HCT116 (cell line): ENCODE measurements at places on chromosomes 5 and 9. TPM values are rescaled to one million over a fixed set of nuclear protein-coding genes. Genes with fewer than 3 reads are reported as not detected.

The KCNN2 gene
- total RNA-seq: not detected

The PKN3 gene
- total RNA-seq: 37.9 TPM

The CCDC192 gene
- total RNA-seq: not detected

The CCDC180 gene
- 7.9 TPM for total RNA-seq

The UBQLN1 gene
- 128 TPM for total RNA-seq
